ENCODE measurements at places on chromosomes 1 and 21.

DNA sequence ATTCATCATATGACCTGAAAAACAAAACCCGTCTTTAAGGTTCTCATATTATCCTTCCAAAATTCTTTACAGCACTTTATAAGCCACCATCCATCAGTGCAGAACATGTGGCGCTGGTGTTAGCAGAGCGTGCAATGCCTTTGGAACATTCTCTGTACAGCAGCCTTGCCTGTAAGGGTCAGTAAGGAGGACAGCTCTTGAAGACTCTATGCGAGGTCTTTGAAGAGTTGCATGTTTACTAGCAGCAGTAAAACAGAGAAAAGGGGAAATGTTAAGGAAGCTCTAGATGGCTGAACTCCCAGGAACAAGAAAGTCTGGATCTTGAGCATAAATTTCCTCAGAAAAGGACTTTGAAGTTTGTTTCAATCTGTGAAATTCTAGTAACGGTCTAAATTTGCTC, 365.6 kb downstream of the DUSP10 start:
- DNase-seq: no peak

GRCh38 chr1:228039006-228039903, 32.5 kb downstream of the WNT3A start:
- no peak for DNase-seq

- DNase-seq: no peak
Observed at GRCh38 chr1:206971029-206971655, 882 bp upstream of the FCAMR start.

- peak; percentile 43 for DNase-seq
Observed at GRCh38 chr1:51423073-51423821, 92.9 kb upstream of the TTC39A start.

GRCh38 chr21:46537026-46537425, 67.9 kb downstream of the S100B start:
- DNase-seq: no peak

Data from fibroblast of upper back skin (primary cell).